GM23248 (cell line): ENCODE measurements at places on chromosomes 1 and 21.
A peak's percentile ranks its signal among the peaks of the same experiment; 100 is the strongest.

DNA sequence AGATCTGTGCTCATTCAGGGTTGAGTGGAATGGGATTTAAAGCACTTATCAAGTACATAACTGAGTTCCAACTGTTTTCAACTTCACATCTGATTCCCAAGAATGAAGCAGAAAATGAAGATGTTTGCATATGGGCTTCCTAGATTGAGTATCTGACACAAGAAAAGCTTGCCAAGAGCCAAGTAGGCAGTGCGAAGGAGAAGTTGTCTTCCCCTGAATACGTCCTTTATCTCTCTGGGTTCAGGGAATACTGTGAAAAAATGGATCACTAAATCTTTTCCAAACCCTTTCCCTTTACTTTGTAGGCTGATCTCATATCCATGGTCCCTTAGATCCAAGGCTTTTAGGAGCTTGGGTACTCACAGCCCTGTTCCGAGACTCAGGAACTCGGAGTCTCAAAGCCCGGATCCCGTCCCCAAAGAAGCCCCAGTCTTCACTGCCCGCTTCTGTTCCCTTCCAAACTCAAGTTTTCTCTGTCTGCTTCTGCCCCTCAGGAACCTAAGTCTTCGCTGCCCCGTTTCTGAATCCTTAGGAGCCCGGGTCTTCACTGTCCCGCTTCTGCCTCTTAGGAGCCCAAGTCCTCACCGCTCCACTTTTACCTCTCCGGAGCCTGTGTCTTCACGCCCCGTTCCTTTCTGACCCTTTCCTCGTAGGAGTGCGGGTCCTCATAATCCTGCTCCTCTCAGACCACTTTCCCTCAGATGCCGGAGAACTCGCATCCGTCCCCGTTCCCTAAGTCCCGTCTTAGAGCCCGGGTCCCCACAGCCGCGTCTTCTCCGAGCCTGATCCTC is 616 bp downstream of the TAF12 start:
- DNase-seq: peak; percentile 64

DNA sequence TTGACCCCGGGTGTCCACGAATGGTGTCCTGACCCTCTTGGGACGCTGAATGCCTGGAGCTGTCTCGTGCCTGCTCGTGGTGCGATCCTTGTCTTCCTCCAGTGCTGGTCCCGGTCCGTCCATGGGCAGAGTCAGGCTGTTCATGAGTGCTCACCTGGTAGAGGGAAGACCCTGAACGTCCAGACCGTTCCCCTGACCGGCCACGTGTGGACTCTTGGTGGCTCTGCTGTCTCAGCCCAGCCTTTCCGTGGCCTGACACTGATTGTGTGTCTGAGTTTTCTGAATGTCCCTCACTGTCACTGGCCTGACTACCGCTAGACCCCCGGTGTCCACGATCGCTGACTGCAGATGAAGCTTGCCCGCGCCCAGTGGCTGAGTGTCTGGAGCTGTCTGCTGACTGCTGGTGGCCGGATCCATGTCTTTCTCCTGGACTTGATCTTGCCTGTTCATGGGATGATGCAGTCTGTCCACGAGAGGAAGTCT is 11.7 kb downstream of the FLG start:
- DNase-seq: no peak

DNA sequence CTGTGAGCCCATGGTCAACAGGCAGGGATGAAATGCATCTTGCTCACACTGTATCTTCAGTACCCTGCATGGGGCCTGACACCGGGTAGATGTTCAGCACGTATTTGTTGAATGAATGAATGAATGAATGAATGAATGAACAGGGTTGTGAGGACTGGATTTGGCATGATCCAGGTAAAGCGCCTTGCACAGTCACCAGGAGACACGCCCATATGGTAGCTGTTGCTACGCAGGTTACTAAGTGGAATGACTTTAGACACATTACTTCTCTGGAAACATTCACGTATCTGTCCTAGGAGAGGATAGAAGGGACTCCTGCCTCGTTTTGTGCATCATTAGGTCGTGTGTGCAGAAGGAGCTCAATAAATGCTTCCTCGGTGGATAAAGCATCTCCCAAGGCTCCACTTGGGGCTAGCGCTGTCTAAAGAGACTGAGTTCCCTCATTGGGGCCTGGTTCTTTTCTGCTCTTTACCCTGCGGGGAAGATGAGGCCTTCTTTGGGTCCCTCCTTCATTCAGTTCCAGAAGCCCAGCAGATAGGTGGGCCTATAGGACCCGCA is 54.2 kb downstream of the NDUFS5 start:
- DNase-seq: no peak

DNA sequence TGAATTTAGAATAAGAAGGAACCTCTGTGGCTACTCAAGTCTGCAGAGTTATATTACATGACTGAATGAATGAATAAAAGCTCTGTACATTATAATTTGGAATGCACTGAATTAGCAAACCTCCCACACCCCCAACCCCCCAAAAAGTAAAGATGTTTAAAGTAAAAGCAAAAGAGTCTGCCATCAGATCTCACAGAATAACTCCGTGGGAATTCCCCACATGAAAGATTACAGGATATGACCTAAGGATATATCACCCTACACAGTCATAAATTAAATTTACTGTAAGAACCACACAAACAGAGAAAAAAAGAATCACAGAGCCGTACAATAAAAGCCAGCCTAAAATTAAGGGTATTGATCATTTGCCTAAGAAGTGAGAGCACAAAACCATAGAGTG is 587.3 kb downstream of the PTPRC start:
- DNase-seq: peak; percentile 65

DNA sequence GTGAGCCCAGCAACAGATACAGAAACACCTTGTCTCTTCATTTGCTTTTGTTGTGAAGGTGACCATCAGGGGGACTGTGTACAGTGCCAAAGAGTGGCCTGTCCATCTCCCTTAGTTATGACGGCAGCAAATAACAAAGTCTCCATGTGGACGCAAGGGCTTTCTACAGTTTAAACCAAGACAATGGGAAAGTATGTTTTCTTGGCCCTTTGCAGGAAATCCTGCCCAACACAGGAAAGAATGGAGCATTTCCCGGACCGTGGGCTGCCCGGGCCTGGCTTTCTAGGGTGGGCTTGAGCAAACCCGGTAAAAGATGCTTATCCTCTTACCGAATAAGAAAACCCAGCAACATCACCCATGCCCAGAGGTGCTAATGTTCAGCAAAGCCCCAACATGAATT is 87.3 kb downstream of the ZBTB18 start:
- no peak for DNase-seq

- DNase-seq: no peak
Observed at GRCh38 chr21:15445327-15445726, 284.5 kb upstream of the USP25 start.

GRCh38 chr1:1098681-1099421 is 17.0 kb downstream of the C1orf159 start:
- no peak for DNase-seq

DNA sequence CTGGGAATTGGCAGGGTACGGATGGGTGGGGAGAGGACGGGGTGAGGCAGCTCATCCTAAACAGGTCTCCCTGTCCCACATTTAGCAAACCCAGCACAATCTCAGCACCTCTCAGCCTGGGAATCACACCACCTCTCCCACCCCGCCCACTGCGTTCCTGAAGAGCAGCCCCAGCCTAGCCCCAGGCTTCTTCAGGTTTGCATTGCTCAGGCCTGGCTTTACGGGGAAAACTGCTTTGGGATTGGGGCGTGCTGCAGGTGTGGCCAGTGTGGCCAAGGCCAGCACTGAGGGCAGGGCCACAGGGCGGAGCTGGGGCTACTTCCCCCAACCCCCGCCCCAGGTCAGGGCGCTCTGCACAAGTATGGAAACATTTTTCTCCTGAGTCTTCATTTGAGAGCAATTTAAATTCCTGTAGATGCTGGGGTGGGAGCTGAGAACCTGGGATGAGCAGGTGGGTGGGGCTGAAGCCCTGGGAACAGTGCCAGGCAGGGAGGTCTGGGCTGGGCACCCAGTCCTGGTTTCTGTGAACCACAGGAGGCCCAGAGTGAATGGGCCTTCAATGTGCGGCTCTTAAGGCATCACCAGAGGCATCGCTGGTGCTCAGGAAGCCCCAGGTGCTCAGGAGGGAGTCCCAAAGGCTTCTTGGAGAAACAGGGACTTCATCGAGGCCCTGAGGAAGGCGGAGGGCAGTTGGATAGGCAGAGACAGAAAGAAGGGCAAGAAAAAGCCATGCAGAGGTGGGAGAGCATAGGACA is 24.1 kb downstream of the TNNT2 start:
- no peak for DNase-seq

- peak; percentile 58 for DNase-seq
Observed at GRCh38 chr1:201828217-201828819, 639 bp upstream of the IPO9 start.

GRCh38 chr21:15682186-15682895 is 47.4 kb upstream of the USP25 start:
- peak; percentile 74 for DNase-seq

DNA sequence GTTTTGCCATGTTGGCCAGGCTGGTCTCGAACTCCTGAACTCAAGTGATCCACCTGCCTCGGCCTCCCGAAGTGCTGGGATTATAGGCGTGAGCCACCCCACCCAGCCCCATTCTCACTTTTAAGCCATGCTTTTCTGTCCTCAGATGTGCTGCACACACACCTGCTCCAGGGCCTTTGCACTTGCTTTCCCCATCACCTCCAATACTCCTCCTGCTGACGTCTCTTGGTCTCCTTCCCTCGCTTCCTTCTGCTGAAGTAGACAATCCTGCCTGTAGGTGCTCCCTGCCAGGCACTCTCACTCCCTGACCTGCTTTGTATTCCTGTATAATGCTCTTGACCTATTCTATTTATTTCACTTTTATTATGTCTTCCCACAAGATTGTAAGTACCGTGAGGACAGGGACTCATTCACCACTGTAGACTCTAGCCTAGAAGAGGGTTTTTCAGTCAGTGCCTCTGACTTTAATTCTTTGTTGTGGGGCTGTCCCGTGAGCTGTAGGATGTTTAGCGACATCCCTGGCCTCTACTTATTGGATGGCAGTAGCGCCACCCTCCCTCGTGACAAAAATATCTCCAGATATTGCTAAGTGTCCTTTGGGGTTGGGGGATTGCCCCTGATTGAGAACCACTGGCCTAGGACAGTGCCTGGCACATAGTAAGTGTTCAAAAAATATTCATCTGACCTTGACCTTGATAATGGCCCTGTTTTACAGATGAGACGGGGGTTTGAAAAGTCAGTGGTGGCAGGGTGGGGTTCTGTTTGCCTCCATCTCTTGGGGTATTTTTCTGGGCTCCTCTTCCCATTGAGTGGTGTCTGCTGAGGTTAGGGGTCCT is 4.6 kb downstream of the TNFRSF1B start:
- no peak for DNase-seq

DNA sequence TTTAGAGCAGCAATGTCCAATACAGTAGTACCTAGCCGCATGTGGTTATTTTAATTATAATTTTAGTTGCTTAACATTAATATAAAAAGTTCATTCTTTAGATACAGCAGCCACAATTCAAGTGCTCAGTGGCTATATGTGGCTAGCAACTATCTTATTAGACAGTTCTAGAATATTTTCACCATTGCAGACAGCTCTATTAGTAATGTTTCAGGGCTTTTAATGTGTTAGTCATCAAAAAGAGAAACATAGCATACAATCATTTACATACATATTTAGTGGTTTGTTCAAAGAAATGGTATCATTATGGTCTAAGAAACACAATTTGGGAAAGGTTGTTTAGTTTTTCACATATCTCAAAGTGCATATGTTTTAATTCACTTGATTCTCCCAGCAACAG is 66.6 kb upstream of the DYNLT5 start:
- DNase-seq: peak; percentile 47

- DNase-seq: no peak
Observed at GRCh38 chr1:19831441-19831840, 16.4 kb upstream of the RNF186 start.

GRCh38 chr1:17890056-17890814 is 135.1 kb downstream of the ACTL8 start:
- DNase-seq: no peak

GRCh38 chr1:205356440-205357139 is at the start of gene KLHDC8A:
Gene KLHDC8A, minus strand, starts transcription at chr1:205356922. Its CDS starts 13,318 bp downstream, at chr1:205343604.
- peak; percentile 35 for DNase-seq

GRCh38 chr21:14284481-14284880 is 68.5 kb downstream of the RBM11 start:
- DNase-seq: no peak

DNA sequence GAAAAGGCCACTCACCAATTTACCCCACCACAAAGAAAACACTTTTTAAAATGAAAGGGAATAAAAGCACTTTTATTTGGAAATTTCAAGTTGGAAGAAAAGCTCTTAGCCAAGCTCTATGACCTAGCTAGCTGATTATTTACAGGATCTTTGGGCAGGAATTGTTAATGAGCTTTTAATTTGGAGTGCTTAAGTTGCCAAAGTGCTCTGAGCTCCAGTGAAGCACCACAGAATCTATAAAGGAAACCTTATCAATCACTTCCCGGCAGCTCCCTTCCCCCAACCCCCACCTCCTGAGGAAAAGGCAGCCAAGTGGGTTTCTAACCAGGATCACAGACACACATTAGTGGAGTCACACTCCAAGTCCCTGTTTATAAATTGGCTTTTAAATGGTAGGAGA is 1.5 kb downstream of the ERI3 start:
- no peak for DNase-seq

- DNase-seq: peak; percentile 48
Observed at GRCh38 chr1:100628631-100629081, 90.7 kb downstream of the GPR88 start.

GRCh38 chr21:41957991-41958766 is 4.4 kb upstream of the C2CD2 start:
- DNase-seq: peak; percentile 81
